ENCODE measurements at places on chromosomes 3 and 15.

DNA sequence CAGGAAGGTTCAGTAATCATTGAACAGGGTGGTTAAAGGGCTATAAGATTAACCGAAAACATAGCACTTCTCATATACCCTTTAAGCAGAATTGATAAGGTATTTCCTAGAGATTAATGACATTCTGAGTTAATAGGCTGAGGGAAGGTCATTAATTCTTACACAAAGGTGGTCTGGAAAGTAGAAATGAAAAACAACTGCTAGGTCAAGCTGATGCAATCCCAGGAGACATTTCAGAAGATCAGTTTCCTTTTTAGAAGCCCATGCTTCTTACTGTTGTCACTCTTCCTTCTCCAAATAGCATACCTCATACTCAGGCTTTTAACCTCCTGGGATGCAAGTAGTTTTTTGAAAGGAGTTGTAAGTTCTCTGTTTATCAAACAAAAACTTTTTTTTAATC lies 8.8 kb downstream of the FILIP1L start:
- no peak for DNase-seq

DNA sequence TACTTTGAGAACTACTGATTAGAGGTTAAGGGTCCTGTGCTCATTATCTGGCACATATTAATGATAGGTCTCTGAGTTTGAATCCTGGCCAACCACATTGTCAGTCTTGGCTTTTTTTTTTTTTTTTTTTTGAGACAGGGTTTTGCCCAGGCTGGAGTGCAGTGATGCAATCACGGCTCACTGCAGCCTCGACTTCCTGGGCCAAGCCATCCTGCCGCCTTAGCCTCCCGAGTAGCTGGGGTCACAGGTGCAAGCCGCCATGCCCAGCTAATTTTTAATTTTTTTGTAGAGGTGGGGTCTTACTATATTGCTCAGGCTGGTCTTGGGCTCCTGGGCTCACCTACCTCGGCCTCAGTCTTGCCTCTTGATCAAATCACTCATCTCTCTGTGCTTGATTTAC lies 547 bp upstream of the PCCB start:
- no peak for DNase-seq

DNA sequence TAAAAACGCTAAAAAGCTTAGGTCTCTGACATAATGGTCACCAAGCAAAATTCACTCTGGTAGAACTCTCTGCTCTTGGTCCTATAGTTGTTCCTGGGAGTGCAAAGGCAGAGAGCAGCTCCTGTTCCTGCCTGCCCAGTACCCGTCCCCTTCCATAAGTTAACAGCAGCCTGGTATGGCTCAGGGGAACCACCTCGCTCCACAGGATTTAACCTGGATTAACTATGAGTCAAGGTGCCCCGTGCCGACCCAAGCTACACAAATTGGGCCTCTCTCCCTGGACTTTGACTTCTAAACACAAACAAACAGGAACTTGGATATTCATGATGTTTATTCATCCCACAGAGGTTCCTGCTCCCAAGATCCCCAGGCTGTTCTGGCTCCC lies 32.1 kb downstream of the SCAP start:
- DNase-seq: no peak

- no peak for DNase-seq
Observed at GRCh38 chr15:60000824-60001609, 3.1 kb upstream of the FOXB1 start.

DNA sequence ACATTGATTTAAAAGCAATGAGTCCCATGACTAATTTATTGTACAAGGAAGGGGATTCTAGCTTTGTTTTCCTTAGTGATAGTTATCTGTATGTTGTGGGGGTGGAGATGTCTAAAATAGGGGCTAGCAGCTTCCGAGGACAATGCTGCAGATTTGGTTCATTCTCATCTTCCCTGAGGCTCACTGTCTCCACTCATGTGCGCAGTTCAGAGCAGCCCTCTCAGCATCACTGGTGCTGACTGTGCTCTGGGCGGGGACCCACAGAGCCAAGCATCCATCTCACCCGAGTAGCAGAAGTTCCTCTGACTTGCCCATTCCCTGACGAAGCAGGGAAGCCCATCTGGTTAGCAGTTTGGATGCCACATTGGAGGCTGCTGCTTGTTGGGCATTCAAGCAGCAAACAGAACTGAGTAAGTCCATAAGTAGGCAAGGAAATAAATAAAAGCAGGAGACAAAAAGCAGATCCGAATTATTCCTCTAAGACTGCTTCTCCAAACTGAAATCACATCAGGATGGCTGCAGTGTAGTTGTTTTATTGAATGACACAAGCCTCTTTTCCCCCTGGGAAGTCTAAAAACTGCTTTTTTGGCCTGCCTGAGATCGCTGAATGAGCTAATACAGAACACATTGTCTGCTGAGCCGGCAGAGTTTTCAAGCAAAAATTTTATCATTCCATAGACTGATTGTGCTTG lies 27.5 kb downstream of the RARB start:
- DNase-seq: no peak

- DNase-seq: peak; percentile 66
Observed at GRCh38 chr15:67101911-67102598, 36.7 kb downstream of the SMAD3 start.

GRCh38 chr3:10273702-10274305 lies 18.9 kb downstream of the GHRL start:
- DNase-seq: no peak

- DNase-seq: no peak
Observed at GRCh38 chr3:156251424-156251823, 131.0 kb downstream of the KCNAB1 start.

- no peak for DNase-seq
Observed at GRCh38 chr3:6301626-6302025, 559.3 kb upstream of the GRM7 start.
